ENCODE measurements at places on chromosomes 2 and 18.

GRCh38 chr2:62415518-62415917 is 90.5 kb downstream of the TMEM17 start:
- no peak for DNase-seq

GRCh38 chr18:79252904-79253633 is 142.7 kb upstream of the NFATC1 start:
- no peak for DNase-seq

DNA sequence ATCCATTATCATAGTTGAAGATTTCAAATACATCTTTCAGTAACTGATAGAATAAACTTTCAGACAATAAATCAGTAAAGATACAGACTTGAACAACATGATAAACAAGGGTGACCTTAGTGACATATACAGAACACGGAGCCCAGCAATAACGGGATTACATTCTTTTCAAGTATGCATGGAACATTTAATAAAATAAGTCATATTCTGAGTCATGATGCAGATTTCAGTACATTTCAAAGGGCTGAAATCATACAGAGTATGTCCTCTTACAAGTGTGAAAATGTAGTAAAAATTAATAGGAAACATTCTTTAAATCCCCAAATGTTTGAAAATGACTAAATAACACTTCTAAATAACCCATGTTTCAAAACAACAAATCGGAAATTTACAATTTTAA is 17.2 kb upstream of the KLHL29 start:
- no peak for DNase-seq

DNA sequence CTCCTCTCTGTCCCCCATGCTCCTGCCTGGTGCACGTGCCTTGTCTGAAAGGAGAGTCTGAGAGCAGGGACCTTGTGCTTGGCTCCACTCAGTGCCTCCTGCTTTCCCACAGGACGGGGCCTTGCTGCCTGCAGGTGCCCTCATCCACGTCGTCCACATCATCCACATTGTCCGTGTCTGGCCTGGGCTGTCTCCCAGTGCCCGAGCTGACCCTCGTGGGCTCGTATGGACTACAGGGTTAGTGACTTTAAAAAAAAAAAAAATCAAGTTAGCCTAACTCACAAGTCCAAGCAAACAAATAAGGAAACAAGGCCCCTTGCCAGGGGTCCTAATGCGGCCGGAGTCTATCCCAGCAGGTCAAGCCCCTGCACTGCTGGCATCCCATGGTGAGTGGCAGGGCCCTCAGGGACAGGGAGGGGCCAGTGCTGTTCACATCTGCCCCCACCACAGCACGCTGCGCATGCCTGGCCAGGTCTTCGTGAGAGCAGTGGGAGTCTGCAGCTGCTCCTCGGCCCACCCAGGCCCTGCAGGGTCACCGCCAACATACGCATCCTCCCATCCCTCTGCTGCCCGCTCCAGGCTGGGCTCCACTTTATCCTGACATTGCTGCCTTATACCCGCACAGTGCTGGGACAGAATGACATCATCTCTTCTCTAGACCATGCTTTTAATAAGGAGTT is 232.6 kb downstream of the NDUFA10 start:
- DNase-seq = no peak

GRCh38 chr2:108048752-108049151 is 62.4 kb downstream of the SLC5A7 start:
- DNase-seq = no peak

GRCh38 chr2:100683231-100683630 is 120.4 kb downstream of the PDCL3 start:
- no peak for DNase-seq

DNA sequence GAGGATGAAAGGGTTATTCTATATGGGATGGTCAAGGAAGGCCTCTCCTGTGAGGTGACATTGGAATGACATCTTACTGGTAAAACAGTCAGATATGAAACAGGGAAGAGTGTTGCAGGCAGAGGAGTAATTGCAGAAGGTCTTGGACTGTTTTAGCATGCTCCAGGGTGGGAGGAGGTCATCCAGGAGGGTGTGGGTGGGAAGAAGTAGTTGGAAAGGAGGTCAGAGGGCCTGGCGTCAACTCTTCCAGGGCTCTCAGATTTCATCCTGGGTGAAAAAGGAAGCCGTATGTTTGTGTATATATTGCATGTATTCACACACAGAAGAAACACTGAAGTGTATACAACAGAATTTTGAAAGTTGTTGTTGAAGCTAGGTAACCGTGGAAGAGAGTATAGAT is 48.2 kb downstream of the ATP9B start:
- DNase-seq = no peak

DNA sequence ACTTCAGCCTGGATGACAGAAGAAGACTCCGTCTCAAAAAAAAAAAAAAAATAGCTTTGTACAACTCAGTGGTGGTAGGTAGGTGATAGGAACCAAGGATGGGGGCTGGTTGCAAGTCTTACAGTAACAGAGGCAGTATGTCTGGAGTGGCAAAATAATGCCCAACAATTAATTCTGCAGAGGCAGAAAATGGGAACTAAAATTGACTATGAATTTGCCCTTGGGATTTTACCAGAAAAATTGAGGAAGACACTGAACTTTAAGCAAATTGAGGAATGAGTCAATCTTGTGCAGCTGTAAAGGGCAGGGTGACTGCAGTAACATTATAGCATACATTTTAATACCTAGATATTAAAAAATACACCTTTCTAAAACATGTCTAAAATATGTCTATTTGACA is 292.1 kb upstream of the FBXO11 start:
- no peak for DNase-seq

DNA sequence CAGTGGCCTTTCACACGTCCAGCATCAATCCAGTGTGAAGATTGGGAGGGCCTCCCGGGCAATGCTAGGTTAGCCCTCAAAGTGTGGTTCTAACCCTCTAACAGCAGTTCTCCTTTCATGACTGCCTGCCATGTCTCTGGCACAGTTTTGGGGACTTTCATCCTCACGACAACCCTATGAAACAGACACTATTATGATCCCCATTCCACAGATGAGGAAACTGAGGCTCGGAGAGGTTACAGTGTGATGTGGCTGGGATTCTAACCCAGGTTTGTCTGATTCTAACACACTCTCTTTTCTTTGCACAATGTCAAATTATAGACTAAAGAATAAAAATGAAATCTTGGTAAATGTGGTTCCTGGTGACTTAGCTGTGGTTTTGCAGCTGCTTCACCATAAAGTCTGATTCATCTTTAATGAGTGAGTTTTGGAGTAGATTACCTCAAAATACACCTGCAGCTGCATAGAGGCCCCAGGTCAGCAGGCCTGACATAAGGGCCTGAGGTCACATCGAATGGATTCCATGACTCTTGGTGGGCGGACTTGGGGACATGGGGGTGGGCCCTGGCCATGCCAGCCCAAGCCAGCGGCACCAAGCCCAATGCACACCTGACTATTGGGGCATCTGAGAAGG is 214.4 kb downstream of the GLI2 start:
- DNase-seq = no peak

DNA sequence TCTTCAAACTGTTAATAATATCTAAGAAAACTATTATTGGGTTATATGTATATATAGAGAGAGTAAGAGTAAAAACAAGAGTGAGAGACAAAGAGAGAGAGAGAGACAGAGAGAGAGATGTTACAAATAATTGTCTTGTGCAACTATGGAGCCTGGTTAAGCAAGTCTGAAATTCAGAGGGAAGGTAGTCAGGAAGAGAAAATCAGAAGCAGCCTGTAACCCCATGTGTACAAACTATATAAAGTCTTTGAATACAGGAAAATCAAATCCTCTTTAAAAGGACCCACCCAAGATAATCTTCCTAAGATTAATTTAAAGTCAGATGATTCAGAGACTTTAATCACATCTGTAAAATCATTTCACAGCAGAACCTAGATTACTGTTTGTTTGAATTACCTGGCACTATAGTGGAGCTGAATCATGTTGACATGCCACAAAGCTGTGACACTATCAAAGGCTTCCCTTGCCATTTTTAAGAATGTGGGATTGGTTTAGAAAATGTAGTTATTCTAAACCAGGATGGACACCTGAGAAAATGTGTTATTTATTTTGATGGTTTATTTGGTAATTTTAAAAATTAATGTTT is 301.7 kb upstream of the FSIP2 start:
- no peak for DNase-seq

GRCh38 chr2:218536804-218537494 is 31.2 kb downstream of the USP37 start:
- no peak for DNase-seq

DNA sequence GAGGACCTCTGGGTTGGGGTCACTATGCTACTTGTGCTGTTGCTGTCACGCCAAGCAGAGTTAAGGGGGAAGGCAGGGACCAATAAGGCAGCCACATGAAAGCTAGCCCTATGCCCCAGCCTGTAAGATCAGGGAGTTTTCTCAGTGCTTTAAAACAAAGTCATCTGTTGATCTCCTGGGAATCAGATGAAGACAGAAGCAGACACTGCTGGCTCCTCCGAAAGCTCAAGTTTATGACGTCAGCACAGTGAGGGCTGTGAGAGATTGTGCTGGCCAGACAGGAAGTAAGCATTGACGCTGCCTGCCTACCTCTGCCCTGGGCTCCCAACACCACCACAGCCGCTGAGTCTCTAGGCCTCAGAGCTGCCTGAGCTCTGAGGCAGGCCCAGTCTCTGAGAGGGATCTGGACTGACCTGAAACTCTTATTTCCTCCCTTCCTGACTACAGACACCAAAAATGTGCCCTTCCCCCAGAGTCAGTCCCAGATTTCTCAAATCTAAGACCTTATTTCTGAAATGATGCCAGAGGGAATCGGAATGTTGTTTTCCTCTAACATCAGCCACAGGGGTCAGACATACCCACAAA is 118.1 kb upstream of the EPAS1 start:
- no peak for DNase-seq

GRCh38 chr2:197263077-197263476 is 47.5 kb downstream of the ANKRD44 start:
- DNase-seq = no peak

DNA sequence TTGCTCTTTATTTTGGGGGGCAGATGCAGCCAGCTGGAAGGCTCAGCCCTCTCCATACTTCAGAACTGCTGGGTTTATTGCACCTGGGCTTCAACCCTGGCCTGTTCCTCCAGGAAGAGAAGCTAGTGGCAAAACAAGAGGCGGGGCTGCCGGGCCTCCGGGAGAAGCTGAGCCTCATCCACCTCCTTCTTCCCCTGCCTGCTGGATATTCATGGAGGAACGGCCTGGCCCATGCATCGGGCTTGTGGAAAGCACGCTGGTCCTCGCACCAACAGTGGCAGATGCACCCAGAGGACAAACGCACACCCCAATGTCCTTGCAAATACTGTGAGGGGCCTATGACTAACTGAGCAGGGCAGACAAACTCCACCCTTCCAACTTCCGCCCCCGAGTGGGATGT is 30.6 kb downstream of the FAM178B start:
- DNase-seq = no peak

GRCh38 chr2:62495761-62496160 is 10.2 kb downstream of the TMEM17 start:
- DNase-seq = no peak

DNA sequence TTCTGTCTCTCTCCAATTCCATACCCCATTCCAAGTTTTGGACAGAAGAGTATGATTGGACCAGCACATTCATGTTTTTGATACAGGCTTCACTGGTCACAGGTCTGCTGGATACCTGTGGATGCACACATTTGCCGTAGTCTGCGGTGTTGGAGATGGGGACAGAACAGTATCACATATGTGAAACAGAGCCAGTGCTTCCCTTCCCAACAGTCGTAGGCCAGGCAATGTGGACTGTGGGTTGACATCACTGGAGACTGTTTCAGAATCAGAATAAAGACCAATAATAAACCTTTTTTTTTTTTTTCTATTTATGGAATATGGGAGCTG is 18.7 kb downstream of the ACSL3 start:
- DNase-seq = no peak

DNA sequence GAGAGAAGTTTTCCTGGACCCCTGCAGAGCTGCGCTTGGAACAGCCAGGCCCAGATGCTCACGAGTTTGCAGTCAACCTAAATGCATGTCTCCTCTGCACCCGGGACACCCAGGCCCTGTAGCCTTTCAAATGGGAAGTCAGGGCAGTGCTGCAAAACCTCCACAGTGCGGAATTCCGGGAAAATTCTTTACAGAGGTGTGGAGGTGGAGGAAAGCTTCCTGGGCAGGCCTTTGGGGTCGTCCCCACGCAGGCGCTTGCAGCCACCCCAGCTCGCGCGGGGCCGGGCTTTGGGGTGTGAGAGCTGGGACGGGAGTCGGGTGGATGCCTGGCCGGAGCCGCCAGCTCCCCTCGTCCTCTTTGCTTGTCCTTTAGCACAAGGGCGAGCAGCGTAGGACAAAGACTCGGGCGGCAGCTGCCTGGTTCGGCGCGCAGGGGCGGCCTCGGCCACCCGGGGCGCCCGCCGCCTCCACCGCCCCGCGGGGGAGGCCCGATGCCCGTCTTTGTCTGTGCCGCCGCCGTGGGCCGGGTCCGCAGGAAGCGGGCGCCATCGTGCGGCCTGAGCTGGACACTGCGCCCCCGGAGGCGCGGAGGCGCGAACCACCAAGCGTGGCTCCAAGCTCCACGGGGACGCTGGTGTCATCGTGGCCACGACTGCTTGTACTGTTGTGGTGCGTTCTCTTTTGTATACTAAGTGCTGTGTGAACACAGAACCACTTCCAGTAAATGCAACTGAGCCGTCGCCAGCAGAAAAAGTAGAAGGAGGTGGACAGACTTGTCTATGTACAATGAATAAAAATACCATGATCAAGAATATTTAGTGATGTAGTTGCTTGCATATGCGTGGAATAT is 28.2 kb upstream of the BCL11A start:
- no peak for DNase-seq

DNA sequence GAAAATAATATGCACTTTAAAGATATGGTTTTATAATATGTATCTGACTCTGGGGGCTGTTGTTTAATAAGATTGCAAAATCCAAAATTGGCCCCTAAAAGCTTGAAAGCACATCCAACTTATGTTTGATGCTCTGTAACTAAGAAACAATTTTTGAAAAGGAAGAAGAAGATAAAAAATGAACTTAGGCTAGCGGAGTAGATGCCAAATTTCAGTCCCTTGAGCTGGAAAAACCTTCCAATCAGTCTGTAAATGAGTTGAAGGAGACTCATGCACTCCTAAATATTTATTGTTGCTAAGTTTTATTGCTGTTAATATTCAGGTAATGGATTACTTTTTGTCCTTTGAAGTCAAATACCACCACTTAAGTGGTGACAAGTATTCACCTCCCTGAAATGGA is 465.0 kb downstream of the ZEB2 start:
- DNase-seq = no peak

- no peak for DNase-seq
Observed at GRCh38 chr2:165796819-165797530, 2.9 kb upstream of the GALNT3 start.

GRCh38 chr2:195613922-195614321 is 43.1 kb upstream of the SLC39A10 start:
- no peak for DNase-seq

DNA sequence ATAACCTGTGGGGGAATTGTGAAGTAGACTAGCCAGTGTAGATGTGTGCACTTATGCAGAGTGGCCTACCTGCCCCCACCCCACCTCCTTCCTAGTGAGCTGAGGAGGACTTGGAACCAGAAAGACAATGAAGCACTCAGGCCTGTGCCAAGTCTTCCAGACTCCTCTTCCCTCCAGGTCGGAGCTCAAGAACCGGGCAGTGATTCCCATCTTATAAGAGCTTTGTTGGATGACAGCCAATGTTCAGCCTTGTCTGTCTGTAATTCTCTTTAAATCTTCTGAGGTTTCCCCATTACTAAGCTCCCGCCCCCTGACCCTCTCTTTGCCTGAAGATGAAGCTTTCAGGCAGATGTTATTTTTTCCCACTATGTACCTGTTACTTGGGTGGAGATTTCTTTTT is 121.0 kb downstream of the SMAD2 start:
- no peak for DNase-seq
